ENCODE measurements at places on chromosomes 4 and X.
A peak's percentile ranks its signal among the peaks of the same experiment; 100 is the strongest.

DNA sequence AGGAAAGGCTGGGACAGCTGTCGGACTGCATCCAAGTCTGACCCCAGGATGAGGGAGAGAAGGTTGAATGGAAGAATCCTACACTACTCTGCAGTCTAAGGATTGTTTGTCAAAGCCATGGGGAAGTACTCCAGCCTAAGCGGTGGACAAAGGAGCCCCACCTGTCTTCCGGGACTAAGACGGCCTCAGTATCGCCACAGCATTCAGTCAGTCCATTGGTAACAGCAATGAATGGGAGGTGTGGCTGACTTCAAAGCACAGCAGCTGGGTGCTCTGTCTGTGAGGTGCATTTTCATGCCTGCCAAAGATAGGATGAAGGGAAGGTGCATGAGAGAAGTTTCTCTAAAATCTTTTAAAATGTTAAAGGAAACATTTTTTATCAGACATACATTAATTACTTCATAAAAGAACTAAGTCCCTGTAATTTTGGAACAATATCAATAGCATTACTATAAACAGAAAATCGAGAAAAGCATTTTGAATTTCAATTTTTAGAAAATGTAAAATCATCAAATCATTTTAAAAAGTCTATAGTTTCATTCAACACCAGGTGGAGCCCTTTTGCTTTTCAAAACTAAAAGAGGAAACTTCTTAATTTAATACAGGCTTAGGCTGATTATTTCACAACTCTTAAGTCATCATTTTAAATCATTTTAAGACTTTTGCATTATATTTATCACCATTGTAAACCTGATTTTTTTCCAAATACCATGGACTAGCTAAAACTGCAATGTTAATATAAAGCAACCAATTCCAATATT, 27.6 kb upstream of the INTU start:
- DNase-seq: peak; percentile 91

- DNase-seq: no peak
Observed at GRCh38 chr4:21898101-21898500, 50.5 kb downstream of the KCNIP4 start.

DNA sequence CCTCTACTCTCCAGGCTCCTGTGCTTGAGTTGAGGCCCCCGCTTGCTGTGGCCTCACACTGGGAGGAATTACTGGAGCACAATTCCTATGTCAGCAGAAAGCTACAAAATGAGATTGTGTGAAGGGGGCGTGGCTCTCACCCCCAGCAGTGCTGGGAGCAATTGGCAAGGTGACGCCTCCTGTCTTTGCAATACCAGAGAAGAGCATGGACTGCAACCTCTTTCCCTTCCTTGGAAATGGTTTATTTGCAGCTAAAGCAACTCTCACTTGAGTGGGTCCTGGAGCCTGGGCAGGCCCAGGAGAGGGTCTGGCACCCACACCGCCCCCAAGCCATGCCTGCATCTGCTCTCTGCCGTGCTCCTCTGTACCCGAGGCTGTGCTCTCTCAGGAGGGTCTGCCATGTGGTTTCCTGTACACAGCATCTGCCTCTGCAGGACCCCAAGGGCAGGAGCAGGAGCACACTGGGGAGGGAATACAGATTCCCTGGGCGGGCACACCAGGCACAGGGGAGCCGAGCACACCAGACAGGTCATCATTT, 32.9 kb upstream of the HGFAC start:
- no peak for DNase-seq

GRCh38 chrX:17654116-17654515, 83.2 kb upstream of the SCML1 start:
- no peak for DNase-seq

DNA sequence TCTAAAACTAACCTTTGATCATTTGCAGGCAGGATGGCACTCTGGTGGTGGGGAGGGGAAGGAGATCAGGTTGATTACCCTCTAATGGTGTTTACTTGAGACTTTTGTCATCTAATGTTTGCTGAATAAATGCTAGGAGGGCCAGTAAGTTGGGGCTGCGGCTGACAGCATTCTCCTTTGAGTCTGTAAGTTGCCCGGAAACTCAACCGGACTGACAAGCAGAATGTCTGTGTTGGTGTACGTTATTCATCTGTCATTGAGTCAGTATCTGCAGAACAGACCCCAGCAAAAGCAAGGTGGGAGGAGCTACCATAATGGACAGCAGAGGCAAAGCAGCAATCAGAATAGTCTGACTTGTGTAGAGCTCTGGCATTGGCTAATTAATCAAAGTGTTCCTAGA, 1210.6 kb upstream of the PABPC4L start:
- DNase-seq: no peak

- DNase-seq: no peak
Observed at GRCh38 chrX:118507766-118508165, 12.2 kb downstream of the DOCK11 start.

DNA sequence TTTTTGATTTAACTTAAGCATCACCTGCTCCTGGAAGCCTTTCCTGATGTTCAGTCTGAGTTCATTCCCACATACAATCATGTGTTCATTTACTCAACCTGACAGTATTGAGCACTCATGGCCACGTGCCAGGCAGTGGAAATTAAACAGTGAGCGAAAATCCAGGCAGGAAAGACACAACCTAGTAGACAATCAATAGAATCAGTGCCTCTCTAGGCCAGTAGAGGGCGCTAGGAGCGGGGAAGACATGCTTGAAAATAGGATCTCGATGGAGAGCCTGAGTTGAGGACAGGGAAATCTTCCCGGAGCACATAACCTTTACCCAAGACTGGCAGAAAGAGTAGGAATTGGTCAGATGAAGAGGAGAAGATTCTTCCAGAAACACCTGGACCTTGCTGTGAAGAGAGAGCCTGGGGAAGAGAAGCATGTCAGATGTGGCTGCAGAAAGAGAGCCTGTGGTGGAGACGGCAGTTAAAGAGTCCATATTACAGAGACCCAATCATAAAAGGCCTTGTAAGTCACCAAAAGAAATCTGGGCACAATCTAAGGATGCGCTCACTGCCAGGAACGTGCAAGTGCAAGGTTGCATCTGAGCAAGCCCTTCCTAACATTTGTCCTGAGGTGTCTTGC, 103.5 kb downstream of the LDB2 start:
- DNase-seq: no peak

GRCh38 chr4:128471576-128471975, 184.0 kb upstream of the PGRMC2 start:
- DNase-seq: no peak

DNA sequence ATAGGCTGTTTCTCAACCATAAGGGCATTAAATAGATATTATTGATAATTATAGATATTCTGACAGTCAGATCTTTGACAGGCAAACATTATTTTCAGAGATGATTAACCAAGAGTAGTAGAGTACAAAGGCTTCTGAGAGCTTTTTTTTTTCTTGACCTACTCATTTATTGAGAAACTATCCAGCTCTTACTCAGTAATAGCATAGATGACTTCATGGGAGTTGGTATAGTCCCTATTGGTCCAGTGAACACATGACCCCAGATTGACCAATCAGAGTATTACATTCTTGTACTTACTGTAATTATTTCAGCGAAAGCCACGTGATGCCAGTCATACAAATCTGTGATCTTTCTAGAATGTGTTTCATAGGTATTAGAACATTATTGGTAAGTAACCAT, 508.7 kb downstream of the FSTL5 start:
- DNase-seq: no peak

GRCh38 chrX:120727452-120727851, 97.6 kb upstream of the C1GALT1C1 start:
- DNase-seq: no peak

DNA sequence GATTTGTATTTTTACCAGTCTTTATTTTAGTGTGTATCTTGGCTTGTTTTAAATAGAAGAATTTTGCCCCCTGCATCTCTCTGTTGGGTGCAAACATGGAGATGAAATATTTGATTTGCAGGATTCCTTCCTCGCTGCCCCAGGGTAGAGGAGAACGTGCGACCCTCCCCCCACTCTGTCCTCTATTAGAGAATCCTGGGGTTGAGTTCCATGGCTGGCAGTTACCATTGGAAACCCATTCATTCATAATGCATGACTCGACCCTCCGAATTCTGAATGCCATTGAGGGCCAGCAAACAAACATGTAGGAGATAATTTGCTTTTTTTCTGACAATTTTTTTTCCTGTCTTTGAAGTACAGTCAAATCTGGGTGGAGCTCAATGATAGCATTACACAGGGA, 53.7 kb downstream of the TRIM2 start:
- DNase-seq: no peak

DNA sequence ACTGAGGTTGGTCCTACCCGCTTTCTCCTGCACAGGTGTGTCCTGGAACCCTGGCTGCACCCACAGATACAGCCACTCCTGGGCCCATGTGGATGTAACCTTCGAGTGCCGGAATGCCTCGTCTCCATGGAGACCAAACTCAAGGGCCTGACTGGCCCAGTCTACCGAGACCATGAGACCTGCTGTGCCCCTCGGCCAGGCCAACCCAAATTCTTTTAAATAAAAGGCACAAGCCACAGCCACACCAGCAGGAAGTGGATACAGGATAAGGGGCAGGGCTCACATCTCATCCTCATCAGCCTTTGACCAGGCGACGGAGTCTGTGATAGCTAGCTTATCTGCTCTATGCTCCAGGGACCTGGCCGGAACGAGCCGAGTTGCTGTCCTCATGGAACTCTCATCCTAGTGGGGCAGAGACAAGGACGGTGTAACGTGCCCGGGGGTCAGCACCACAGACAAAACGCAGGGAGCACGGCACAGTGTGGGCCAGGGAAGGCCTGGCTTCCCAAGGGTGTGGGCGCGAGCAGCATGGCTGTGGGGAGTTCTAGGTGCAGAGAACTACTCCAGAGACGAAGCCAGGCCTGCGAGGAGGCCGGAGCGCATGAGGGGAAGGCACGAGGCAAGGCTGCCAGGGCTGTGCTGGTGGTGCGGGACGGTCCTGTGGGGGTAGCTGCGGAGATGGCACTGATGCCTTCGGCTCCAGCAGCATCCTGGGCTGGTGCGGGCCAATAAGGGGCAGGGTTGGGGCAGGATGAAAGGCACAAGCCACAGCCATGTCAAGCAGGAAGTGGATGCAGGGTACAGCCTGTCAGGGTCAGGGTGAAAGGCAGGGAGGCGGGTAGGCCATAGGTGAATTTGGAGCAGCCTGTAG, 22.7 kb downstream of the NOP14 start:
- no peak for DNase-seq

DNA sequence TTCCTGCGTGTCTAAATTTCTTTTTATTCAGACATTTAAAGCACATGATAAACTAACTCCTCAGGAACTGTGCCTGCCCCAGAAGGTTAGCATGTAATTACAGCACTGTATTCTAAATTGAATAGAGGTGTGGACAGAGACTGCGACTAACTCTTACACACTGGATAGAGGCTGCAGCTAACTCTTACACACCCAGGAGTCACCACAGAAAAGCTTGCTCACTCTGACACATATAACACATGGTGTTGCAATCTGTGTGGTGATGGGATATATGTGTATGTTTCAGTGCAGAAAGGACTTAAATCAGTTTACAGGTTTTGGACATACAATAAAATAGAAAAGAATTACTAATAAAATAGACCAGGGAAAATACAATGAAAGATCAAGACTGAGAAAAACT, 41.5 kb downstream of the SMAD1 start:
- no peak for DNase-seq

GRCh38 chr4:152460488-152460887, 75.4 kb downstream of the FBXW7 start:
- no peak for DNase-seq

DNA sequence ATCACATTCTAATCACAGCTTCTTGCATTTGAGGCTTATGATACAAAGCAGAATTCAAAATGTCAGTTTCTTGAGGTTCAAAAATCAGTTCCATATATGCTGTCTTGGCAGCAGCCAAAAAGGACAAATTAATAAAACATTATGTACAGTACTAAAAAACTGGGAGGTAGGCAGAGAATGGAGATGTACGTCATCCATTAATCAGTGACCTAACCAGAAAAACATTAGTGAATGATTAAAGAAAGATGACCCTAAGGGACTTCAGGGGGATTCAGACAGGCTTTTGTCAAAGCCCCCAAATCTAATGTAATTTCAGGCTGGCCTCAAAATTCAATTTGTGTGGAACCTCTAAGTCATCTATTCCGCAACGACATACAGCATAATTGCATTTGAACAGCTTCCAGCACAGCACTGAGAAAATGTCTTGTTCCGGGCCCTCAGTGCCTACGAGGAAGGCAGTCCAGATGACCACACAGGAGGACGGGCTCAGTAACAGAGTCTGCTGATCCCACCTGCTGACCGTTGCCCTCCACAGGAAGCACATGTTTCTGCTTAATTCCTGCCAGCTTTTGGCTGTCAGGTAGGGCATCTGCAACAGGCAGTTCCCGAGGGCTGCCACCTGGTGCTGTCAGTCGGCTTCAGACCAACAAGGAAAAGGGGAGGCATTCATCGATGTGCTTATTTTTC, 83.8 kb upstream of the HHIP start:
- DNase-seq: no peak

- no peak for DNase-seq
Observed at GRCh38 chr4:3502941-3503936, 29.0 kb downstream of the LRPAP1 start.

DNA sequence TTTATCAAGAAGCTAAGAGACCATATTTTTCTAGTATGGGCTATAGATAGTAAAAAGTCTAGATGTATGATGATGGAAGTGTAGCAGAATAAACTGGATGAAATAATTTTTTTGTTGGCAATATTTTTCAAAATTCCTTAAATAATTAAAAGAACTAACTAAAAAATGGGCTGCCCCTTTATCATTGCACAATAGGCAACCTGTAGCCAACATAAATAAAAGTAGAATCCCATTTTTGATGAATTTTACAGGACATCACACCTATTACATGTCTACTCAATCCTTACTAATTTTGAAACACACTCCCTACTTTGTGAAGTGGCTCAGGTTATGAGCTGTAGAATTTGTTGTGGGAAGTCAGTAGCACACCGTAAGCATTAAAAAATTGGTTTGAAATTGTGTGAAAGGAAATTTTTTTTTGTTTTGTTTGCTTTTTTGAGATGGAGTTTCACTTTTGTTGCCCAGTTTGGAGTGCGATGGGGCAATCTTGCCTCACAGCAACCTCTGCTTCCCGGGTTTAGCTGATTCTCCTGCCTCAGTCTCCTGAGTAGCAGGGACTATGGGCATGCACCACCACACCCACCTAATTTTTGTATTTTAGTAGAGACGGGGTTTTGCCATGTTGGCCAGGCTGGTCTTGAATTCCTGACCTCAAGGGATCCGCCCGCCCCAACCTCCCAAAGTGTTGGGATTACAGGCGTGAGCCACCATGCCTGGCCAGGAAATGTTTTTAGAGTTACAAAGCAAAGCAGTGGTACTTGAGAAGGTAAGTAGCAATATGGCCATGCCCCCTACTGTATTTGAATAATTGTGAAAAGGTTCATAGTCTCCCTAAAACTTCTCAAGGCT, 8.9 kb upstream of the RUFY3 start:
- DNase-seq: no peak

All from iPS DF 19.7 (cell line).